ENCODE measurements at places on chromosomes 2 and 18.

GRCh38 chr2:203510256-203510940, 24.7 kb downstream of the RAPH1 start:
- no peak for DNase-seq

- DNase-seq: no peak
These were observed at the start of gene RAB31 for GRCh38 chr18:9708057-9708433. TSS of gene RAB31 (plus strand) at chr18:9708301. CDS start at chr18:9708406, 105 bp downstream.

GRCh38 chr2:230360028-230360427, 33.0 kb downstream of the SP140L start:
- DNase-seq: no peak

DNA sequence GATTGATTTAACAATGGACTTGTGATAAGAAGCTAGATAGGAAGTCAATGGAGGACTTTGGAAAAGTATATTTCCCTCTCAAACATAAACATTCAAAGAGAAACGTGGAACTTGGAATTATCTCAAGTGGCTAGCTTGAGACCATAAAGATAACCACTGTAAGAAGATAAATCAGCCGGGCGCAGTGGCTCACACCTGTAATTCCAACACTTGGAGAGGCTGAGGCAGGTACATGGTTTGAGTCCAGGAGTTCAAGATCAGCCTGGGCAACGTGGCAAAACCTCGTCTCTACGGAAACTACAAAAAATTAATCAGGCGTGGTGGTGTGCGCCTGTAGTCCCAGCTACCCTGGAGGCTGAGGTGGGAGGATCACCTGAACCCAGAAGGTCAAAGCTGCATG, 405.9 kb upstream of the ACVR2A start:
- no peak for DNase-seq

GRCh38 chr18:76452357-76452756, 42.7 kb downstream of the ZNF516 start:
- no peak for DNase-seq

- no peak for DNase-seq
These were observed 9.3 kb downstream of the IL1R2 start for GRCh38 chr2:102000813-102001766.

DNA sequence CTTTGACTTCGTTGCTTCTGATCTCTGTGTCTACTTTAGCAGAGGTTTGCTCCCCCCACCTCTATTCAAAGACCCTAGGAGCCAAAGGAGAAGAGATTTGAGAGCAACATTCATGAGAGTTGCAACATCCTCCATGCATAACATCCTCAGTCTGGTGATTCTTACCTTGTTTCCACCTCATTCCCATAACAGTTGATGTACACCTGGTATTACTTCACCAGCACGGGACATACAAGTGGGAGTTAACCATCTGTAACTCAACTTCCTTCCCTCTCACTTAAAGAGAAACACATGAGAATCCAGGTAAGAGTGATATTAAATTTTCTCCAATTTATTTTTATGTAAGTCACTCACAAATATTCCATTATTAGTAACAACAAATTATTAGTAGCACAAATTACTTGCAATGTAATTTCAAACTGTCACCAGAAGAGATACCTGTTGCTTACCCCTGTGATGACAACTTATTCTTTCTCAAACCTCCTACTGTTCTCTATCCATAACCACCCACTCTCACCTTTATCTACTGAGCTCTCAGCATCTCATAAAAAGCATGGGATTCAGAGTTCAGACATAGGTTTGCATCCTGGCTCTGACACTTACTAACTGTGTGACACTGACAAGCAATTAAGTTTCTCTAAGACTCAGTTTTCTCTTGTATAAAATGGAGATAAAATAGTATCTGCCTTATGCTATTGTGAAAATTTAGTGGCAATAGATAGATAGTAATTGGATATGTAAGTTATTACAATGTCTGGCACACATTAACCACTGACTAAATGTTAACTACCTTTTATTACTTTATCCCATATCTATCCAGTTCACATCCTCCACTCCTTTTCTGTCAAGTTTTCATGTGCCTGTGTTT, 184.6 kb upstream of the SRD5A2 start:
- no peak for DNase-seq

DNA sequence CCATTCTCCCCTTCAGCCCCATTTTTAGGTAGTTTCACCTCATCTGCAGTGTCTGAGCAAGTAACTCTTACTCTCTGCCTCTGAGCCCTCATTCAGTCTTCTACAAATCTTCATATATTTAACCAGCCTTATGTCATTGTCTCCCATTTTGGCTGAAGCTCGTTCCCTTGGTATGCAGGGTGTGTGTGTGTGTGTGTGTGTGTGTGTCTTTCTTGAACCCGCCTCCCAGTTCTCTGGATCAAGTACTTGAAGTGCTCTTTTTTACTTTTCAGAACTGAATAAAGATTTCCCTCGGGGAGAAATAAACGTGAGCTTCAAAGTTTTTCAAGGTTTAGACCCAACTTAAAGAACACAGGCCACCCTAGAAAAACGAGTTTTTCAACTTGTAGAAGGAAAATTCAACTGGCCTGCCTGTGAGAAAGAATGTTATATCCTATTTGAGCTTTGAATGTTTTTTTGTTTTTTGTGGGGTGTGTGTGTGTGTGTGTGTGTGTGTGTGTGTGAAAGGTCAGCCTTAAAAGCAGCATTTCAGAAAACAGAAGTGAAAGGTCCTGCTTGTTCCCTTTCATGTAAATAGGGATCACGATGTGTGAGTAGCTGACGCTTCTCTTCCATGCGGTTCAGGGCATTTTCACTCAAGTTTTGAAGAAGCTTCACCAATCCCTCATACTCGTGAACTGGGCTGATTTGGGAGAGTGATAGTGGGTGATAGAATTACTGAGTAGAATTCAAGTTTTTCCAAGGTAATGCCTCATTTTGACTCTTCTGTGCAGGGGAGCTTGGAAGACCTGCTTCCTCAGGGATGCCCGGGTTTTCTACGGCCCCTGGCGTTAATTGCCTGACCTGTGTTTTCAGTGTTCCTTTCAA, 50.6 kb upstream of the EML6 start:
- DNase-seq: no peak

GRCh38 chr18:24631243-24632025, 171.0 kb downstream of the HRH4 start:
- no peak for DNase-seq

GRCh38 chr2:132037527-132038178, 124.1 kb downstream of the ANKRD30BL start:
- DNase-seq: no peak

DNA sequence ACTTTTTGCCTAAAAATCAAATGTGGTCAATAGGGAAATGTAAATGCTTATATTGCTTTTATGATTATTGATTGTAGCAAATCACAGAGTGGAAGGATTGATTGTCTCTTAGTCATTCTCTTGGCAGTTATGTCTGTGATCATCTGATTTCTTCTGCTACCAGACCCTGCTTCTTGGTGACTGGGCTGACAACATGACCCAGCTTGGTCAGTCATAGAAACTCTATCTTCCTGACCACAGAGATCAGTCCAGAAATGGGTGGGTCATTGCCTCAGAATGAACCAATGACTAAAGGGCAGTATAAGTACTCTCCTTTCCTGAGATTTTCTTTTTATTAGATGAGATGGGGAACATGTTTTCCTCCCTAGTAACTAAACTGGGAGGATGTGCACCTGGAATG, 87.6 kb downstream of the MAIP1 start:
- no peak for DNase-seq

DNA sequence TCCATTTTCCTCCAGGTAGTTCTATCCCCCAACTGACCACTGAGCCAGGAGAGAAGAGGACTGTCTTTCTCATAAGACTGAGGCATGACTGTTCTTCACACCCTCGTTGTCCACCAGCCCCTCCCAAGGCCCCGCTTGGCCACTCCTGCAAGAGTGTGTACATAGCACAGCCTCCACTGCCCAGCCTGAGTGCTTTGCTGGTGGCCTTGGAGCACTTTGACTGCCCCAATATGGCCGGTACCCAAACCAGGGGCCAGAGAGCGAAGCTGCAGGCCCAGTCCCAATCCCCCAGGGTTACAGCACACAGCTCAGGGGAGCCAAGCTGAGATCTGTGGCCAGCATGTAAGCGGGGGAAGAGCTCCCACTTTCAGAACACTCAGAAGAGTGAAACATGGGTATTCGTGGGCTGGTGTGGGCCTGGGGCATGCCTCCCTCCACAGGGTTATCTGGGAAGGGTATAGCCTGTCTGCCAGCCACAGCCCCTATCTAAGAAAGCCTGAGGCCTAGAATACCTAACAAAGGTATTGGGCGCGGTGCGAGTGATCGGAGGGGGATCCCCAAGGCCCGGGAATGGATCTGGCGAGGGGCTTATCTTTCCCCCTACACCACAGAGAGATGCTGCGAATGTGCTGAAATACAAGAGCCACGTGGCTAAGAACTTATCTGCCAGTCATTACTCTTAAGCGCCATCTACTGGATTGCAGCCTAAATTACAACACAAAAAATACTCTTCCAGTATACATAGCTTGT, 163.8 kb downstream of the WDPCP start:
- no peak for DNase-seq

GRCh38 chr2:45289997-45290709, 280.9 kb upstream of the SIX2 start:
- no peak for DNase-seq

- DNase-seq: no peak
These were observed 439.7 kb downstream of the RND3 start for GRCh38 chr2:150047620-150048222.

DNA sequence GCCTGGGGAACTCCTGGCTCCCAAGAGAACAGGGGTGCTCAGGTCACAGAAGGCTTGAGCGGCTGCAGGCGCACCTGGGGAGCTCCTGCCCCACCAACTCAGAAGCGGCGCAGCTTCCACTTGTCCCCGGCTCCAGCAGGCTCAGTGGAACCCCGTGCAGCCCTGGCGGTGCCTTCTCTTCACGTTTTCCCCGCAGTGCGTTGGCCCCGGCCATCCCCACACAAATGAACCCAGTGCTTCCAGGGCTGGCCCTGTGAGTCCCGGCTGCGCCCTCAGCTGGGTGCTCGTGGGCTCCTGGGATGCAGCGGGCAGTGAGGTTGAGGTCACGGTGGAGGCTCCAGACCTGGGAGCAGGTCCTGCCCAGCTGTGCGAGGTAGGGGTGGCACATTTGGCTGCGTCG, 17.9 kb upstream of the MBD2 start:
- DNase-seq: no peak

DNA sequence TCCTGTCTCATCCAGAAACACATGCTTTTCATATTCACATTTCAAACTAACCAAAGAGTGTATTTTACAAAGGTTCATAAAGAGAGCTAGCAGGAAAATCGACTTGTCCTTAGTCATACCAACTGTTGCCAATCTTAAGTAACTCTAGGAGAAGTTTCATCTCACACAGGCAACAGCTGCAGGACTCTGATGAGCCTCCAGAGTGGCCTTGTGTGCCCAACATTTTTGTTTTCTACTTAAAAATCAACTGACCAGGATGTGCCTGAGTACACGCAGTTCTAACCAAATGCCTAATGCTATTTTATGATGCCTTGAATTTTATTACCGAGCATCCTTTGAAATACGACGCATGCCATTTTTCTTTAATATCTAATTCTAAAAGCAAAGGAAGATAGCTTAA, 595.9 kb upstream of the LRRTM4 start:
- DNase-seq: no peak

- no peak for DNase-seq
These were observed 94.8 kb upstream of the CXCR4 start for GRCh38 chr2:136212426-136213378.

GRCh38 chr2:383178-383577, 95.3 kb upstream of the ALKAL2 start:
- DNase-seq: no peak

GRCh38 chr18:22939649-22940048, 6.5 kb downstream of the RBBP8 start:
- no peak for DNase-seq

- DNase-seq: no peak
These were observed 51.1 kb downstream of the RBKS start for GRCh38 chr2:27839022-27839618.

Measured in stimulated activated CD8-positive, alpha-beta memory T cell treated with anti-CD3 and anti-CD28 coated beads, Interleukin-2, amount 100 ng/mL, for 1 hour (primary cell).